ENCODE measurements at places on chromosomes 12 and 14.

DNA sequence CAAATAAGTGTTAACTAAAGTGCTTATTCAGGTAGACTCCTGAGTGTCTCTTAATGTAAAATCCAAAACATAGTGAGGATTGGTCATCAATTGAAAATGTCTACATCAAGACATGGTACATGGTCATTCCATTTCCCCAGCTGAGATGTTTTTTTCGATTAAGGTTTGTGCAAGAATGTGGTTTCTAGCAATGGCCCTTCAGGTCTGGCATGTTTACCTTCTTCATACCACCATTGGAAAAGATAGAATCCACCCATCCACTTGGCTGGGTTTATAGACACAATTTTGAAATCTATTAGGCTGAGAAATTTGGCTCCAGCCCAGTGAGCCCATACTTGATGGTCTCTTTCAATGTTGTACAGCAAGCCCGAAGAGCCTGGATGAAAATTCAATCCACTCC lies 145.9 kb downstream of the ANO4 start:
- DNase-seq = no peak

DNA sequence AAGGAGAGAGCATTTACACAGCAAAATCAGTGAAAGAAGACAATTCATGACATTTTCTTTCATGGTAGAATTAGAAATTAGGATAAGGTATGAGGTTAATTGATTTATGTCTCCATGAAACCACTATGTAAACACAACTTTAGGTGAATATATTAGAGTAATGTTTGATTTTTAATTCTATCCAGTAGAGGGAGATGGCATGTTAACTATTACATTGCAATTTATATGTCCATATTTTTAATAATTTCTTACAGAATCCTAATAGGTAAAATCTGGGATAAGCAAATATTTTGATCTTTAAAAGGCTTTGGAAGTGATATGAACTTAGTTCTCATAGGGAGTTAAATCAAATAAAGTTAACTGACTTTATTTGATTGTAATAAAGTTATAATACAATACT lies 373.4 kb upstream of the PDE3A start:
- DNase-seq = no peak

- no peak for DNase-seq
These were observed 63.2 kb downstream of the TSPAN11 start for GRCh38 chr12:30989754-30990153.

- no peak for DNase-seq
These were observed 185.1 kb downstream of the AKAP6 start for GRCh38 chr14:32514236-32514635.

GRCh38 chr12:68613209-68613904 lies 2.7 kb downstream of the RAP1B start:
- DNase-seq = no peak

DNA sequence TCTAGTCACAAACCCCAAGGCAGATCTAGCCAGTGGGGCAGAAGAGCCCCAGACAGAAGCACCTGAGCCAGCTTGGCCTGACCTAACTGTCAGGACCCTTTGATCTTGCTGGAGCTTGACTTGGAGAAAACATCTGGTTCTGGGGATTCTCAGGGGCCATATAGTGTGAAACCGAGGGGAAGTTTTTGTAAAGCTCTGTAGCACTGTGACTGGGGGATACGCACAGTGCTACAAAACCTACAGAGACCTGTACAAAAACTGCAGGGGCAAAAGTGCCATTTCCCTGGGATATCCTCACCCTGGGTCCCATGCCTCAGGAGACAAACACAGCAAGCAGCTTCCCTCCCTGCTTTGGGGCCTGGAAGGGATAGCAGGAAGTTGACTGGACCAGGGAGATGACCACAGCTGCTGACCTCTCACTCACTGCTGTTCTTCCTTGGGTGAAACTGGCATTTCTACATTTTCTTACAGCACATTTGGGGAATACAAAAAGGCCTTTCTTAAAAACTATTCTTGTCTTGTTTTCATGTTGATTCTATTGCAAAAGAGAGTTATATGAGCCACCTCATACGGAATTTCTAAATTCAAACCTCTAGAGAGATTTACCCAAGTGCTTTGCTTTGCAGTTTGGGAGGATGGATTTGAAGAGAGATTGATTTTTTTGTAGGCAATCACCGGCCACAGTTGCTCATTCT lies 140.0 kb downstream of the DAD1 start:
- DNase-seq = no peak

GRCh38 chr14:90294872-90295271 lies 36.9 kb downstream of the NRDE2 start:
- no peak for DNase-seq

DNA sequence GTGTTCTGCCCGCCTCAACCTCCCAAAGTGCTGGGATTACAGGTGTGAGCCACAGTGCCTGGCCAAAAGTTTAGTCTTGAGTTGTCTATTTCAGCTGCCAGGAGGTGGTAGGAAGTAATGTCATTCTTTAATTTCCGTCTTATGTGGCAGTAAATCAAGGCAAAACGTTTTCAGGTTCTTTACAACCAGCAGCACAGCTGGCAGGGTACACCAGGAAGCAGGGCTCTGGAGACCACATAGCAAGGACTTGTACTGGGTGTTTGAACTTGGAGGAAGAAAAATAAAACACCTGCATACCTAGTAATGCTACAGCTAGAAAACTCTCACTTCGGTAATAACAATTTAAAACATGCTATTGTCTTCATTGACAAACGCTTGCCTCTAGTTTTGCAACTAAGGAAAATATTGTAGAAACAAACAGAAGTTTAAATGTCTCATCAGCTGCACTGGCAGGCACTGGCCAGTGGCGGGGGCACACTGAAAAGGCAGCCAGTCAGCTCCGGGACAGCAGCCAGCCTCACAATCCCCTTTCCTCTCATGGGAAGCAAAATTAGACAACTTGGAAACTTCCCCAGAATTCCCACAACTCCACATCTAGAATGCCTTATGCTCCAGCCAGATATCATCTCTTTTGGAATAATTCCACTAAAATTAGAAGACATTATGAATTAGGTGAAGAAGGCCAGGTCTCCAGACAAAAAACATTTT lies 72.2 kb downstream of the CLIP1 start:
- DNase-seq = peak; percentile 46

DNA sequence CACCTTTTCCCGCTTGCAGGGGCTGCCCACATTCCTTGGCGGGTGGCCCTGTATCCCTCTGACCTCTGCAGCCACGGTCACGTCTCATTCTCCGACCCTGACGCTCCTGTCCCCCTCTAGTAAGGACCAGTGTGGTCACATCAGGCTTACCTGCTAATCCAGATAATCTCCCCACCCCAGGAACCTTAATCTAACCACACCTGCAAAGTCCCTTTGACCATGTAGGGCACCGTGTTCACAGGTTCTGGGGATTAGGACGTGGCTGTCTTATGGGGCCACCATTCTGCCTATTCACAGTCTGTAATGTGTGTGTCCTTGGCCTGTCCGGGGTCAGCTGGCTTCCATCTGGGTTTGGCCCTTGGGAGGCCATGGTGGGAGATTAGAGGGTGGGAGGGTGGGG lies 368.9 kb downstream of the AACS start:
- no peak for DNase-seq

- DNase-seq = no peak
These were observed 17.6 kb downstream of the MYBPC1 start for GRCh38 chr12:101612160-101612916.

DNA sequence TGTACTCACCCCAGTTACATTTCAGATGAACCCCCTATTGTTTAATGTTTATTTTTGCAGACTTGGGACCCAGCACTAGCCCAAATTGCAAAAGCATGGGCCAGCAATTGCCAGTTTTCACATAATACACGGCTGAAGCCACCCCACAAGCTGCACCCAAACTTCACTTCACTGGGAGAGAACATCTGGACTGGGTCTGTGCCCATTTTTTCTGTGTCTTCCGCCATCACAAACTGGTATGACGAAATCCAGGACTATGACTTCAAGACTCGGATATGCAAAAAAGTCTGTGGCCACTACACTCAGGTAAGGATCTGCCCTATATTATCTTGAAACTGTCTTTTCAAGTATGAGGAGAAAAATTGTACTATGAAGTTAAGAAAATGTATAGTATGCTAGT lies 1.2 kb downstream of the GLIPR1 start:
- DNase-seq = peak; percentile 21

DNA sequence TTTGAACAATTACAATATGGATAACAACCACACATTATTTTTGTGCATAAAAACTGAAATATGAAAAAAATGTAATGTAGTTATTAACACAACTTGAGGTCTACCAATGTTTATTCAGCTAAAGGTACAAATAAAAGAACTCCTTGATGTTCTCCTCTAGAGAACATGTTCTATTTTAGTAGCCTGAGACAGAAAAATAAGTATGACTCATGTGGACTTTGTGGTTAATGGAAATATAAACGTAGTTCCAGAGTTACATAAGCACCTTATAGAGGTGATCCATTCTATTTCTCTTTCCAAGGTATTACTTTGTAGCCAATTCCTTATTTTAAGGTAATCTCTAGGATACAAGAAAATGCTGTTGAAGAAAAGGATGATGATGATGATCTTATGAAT lies 25.7 kb downstream of the ALKBH1 start:
- no peak for DNase-seq

DNA sequence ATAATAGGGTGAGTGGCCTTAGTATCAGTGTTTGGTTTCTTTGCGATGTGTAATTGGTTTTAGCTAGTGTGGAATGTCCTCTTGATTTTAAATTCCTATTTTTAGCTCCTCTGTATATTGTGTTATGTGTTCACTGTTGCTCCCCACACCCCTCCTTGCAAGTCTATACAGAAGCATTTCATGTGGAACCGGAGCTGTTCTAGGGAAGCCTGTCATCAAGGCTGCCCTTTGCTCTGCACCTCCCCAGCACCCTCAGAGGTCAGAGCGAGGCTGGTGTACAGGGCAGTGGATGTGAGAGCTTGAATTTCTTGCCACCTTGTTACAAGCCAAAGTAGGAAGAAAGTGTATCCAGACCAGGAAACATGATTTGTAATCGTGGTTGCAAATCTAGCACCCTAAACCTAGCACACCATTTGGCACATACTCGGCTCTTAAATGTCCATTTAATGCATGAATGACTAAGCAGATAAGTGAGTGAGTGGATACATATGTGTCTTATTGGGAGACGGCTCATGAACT lies 376.8 kb downstream of the RGS6 start:
- DNase-seq = no peak

DNA sequence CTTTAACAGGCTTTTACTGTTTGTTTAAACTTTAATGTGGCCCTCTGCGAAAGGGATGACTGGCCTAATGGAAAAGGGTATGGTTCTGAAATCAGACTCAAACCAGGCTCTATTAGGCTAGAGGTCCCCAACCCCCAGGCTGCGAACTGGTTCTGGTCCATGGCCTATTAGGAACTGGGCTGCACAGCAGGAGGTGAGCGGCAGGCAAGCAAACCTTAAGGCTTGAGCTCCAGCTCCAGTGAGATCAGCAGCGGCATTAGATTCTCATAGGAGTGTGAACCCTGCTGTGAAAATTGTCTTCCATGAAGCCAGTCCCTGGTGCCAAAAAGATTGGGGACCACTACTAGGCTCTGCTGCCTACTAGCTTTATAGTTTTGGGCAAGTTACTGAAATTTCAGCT lies 11.1 kb downstream of the GALNT4 start:
- no peak for DNase-seq

DNA sequence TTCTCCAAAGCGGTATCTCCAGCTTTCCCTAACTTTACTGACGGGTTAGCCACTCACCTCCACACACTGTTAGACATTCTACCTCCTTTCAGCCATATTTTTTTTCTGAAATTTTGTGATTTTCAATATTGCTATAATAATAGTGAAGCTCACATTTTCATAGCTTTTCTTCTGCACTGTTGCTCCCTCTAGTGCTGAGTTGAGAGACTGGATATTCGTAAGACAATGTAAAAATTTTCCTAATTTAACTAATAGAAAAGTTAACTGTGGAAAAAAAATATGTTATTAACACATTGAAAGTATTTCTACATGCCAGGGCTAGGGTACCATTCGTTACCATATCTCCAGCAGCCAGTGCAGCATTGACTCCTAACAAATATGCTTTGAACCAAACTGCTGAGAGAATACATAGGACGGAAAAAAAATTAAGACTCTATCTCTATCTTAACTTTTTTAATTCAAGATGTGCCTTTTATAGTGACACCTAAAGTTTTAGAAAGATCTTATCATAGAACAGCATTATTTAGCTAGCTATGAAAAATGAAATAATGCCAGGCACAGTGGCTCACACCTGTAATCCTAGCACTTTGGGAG lies 48.7 kb upstream of the ABCC9 start:
- DNase-seq = peak; percentile 27

GRCh38 chr14:99685151-99685591 lies 1.1 kb downstream of the CYP46A1 start:
- no peak for DNase-seq

DNA sequence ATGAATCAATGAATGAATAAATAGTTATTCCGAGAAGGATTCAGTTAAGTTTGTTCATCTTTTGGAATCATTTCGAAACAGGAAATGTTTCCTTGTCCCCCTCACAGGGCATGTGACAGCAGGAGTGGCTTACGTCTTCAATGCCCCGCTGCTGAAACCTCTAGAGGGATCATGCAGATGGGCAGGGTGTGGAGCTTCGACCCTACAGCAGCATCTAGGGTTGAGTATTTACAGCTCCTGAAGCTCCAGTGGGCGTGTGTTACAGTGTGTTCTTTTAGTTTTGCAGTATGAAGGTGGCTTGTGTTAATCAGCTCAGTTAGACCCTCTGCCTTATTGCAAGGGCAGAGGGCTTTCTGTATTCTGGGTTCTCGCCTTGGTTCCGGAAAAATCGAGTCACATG lies 2.6 kb downstream of the NAV3 start:
- no peak for DNase-seq

- DNase-seq = no peak
These were observed 18.8 kb upstream of the MAGOHB start for GRCh38 chr12:10632226-10632625.

Data from AG08396 (cell line).